ENCODE measurements at places on chromosomes 1 and 21. TPM values are rescaled to one million over a fixed set of nuclear protein-coding genes. Genes with fewer than 3 reads are reported as not detected.

DNA sequence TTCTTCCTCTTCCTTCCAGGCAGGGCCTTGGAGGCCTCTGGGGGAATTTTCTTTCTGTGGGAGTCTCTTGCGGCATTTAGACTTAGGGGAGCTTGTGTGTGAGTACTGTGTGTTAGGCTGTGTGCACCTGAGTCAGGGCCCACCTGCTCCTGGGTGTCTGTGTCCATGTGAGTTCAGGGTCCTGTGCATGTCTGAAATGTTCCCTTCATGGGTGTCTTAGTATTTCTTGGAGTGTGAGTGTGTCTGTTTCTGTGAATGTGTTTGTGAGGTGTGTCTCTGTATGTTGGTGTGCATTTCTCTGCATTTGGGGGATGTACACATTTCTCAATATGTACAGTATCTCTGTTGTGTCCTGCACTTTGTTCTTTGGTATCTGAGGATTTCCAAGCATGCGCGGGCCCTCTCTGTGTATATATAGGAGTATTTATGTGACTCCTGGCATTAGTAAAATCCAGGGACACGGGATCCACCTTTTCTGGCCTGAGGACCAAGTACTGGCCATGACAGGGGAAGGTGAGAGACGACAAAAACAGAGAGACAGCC, 2.4 kb downstream of the TFAP2E start:
- DNase-seq, result no peak

DNA sequence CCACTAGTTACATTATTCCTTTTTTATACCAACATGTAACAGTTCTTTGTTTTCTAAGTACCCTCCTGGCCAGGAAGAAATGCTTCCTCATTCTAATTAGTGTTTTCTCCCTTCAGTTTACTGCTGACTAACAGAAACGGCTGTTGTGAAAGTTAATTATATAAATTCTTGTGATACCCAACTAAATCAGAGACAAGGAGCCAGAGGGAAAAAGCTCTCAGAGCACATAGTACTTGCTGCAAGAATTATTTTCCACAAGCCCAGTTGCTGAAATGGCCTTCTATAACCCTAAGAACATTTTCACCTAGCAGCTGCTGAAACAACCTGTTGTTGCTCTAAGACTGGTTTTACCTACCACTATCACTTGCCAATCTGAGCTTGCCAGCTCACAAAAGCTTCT, 82.4 kb downstream of the FAF1 start:
- DNase-seq, result no peak

- no peak for DNase-seq
Measured at GRCh38 chr1:18158714-18159113, 51.1 kb downstream of the IGSF21 start.

GRCh38 chr1:219629296-219629880, 16.5 kb upstream of the ZC3H11B start:
- peak; percentile 68 for DNase-seq

Gene KCNA2
- total RNA-seq, result 0.15 TPM

GRCh38 chr1:194230351-194231144, 1044.1 kb upstream of the B3GALT2 start:
- peak; percentile 0 for DNase-seq

Gene VTCN1
- not detected for total RNA-seq

- no peak for DNase-seq
Measured at GRCh38 chr1:18390953-18391352, 89.8 kb upstream of the KLHDC7A start.

Gene CDK18
- 0.80 TPM for total RNA-seq

Gene TIE1
- 50.3 TPM for total RNA-seq

- DNase-seq, result no peak
Measured at GRCh38 chr1:23366598-23366997, 3.0 kb downstream of the ZNF436 start.

Gene POU3F1
- total RNA-seq, result 1.1 TPM

GRCh38 chr1:227709451-227709850, 25.7 kb downstream of the JMJD4 start:
- no peak for DNase-seq

Data from Daoy (cell line).